Fibroblast of the aortic adventitia (primary cell): ENCODE measurements at places on chromosomes 11 and 22. TPM values are rescaled to one million over a fixed set of nuclear protein-coding genes. Genes with fewer than 3 reads are reported as not detected.

The PARVB gene
- 23.0 and 30.6 TPM in 2 replicates for total RNA-seq

The MMP13 gene
- total RNA-seq: not detected in 2 replicates

- DNase-seq: peak; percentile 30
Measured at GRCh38 chr11:3810951-3811350, 2.6 kb downstream of the PGAP2 start.

The C22orf42 gene
- not detected in 2 replicates for total RNA-seq

The GNAZ gene
- 1.3 and 3.1 TPM in 2 replicates for total RNA-seq

- peak; percentile 63 for DNase-seq
Measured at GRCh38 chr11:95108159-95108611, 18.5 kb downstream of the ENDOD1 start.

The OR10A2 gene
- total RNA-seq: not detected in 2 replicates

GRCh38 chr11:34432822-34433221 is 5.9 kb upstream of the CAT start:
- no peak for DNase-seq

- DNase-seq: peak; percentile 29
Measured at GRCh38 chr11:65525546-65526480, 930 bp downstream of the SCYL1 start.

DNA sequence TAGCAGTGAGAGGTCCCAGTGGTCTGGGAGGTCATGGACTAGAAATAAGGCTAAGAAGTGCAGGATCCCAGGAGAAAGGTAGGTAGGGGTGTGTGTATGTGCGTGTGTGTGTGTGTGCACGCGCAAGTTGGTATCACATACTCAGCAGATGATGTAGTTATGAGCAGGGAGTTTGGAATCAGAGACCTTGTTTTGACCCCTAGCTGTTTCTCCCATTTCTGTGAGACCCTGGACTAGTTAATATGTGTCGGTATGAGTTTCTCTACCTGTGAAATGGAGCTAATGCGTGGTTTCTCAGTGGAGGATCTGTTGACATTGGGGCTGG is 1.3 kb downstream of the SERPING1 start:
- peak; percentile 56 for DNase-seq

- DNase-seq: peak; percentile 96
Measured at GRCh38 chr11:2725368-2726300, 25.8 kb upstream of the KCNQ1OT1 start.

DNA sequence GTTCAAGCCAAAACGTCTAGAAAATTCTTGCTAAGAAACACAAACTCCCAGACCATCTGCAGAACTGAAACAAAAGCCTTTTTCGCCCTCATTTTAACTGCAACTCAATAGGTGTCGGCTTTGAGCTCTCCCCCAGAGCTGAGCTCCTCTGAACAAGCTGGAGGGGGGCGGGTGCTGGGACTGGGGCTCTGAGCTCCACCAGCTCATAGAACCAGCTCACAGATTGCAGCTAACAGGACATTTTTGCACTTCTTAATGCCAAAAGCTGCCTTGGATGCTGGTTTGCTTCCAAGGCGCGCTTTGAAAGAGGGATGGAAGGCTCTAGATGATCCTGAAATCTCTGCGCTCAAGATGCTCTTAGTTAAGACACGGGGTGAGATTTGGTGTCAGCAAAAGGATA is 6.0 kb upstream of the YWHAH start:
- DNase-seq: no peak

The TSPAN32 gene
- under 0.01 and 0.33 TPM in 2 replicates for total RNA-seq

The ZNF214 gene
- 2.9 and 5.2 TPM in 2 replicates for total RNA-seq

The CPT1B gene
- 1.1 TPM in 1 of 2 replicates, not detected in the other for total RNA-seq

GRCh38 chr22:38318792-38319773 is 1.9 kb upstream of the CSNK1E start:
- DNase-seq: no peak

The ANO9 gene
- total RNA-seq: not detected in 2 replicates

DNA sequence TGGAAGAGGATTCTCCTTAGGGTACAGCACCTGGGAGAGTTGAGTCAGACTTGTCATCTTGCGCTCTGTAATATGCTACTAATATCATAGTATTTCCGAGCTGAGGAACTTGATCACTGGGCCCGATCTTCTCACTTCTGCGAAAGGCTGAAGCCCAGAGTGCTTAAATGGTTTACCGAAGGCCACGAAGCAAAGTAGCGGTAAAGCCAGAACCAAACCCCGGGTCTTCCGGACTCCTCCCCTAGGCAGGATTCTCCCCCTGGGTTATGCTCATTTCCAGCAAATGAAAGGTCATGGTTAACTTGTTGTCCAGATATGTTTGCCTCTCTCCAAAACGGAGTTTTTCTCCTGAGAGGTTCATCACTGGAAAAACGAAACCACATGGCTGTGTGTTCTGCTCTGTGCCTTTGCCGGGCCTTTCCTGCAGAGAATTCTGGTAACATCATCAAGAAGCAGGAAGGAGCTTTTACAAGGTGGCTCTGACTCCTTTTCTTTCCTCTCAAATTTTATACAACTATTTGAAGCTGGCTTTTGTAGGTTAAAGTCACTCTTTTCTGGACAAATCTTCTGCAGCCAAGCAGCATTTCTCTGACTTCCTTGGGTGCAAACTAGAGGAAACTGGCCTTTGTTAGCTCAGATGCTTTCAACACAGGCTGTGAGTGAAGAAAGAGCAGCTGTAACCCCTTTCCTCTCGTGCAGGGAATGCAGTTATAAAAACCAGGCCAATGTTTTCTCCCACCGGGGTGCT is 35.5 kb downstream of the UBASH3B start:
- peak; percentile 74 for DNase-seq

The MRGPRX4 gene
- total RNA-seq: not detected in 2 replicates

The MMP12 gene
- total RNA-seq: not detected in 2 replicates

DNA sequence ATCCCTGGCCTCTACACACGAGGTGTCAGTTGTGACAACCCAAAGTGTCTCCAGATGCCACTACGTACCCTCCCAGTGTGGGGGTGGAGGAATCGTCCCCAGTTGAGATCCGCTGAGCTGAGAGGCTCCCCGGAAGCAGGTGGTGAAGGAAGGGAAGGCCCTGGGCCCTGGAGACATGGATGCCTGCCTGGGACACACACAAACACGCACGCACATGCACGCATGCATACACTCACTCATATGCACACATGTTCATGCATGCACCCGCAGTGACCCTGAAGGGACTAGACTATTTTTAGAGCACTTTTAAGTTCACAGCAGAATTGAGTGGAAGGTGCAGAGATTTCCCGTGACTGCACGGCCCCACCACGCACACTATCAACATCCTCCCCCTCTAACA is 50.9 kb downstream of the PARVB start:
- no peak for DNase-seq

- DNase-seq: no peak
Measured at GRCh38 chr22:29039148-29039547, 22.5 kb downstream of the C22orf31 start.

DNA sequence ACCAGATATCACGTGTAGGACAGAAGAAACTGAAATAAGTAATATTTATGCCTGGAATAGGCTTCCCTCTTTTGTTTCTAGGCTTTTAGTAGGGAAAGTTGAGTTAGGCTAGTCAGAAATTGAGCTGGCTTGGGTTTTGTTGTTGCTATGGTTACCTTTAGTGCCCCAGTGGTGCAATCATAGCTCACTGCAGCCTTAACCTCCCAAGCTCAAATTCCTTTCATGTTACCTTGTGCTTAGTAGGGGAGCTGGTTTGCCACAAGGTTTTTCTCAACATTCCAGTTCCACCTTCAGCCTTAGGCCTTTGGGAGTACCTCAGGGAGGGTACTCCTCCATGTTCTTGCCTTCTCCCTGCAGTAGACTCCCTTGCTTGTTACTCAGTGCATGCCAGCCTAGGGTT is 69.1 kb upstream of the SUSD2 start:
- no peak for DNase-seq

GRCh38 chr11:86497310-86497709 is 122.6 kb downstream of the CCDC81 start:
- DNase-seq: peak; percentile 78

GRCh38 chr11:61777234-61778090 is 14.9 kb downstream of the TMEM258 start:
- no peak for DNase-seq

The FOLR1 gene
- total RNA-seq: 0.18 TPM in 1 of 2 replicates, not detected in the other

- peak; percentile 67 for DNase-seq
Measured at GRCh38 chr22:39317775-39318506, 1.5 kb downstream of the RPL3 start.

The BLID gene
- total RNA-seq: 2.1 and 30.6 TPM in 2 replicates

DNA sequence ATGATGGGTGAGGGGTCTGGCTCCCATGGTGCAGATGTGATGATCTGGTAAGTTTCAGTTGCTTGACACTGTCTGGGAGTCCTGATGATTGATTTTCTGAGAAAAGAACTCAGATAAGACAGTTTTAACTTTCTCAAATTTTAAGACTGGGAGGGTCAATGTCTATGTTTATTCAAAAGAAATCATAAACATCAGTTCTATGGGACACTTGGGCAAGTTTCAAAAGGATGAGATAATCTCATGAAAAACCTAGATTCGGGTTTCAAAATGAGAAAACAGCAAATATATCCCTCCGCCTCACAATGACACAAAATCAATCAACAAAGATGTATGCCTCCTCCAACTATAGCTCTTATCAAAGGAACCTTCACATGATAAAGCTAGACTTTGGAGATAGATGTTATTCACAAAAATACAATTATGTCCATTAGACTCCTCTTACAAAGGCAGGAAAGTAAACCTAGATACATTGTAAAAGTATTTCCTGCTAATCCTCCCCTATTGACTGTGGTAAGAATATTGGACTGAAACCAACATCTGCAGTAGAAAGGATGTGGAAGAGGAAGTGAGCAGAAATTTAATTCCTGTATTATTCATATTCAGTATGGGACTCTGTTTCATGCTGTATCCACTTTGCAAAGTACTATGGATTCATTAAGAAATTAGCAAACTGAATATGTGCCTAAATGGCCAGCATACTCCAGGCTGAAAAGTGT is 21.6 kb downstream of the SVIP start:
- peak; percentile 55 for DNase-seq

DNA sequence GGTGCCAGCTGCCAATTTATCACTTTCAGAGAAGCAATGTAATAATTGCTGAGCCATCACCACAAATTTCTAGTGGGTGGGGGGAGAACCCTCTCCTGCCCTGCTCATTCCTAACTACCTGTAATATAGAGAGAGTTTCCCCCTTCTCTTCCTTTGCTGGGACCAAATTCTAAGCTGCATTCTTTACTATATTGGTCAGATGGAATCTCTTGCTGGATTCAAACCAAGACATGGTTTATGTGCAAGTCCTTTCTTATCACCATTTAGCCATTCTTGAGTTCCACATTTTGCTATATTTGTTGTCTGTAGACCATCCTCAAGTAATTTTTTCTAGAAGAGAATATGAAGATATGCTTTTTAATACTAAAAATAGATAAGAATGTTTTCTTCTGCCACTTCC is 452.1 kb downstream of the MN1 start:
- peak; percentile 74 for DNase-seq

GRCh38 chr22:47195156-47195483 is 432.7 kb downstream of the TBC1D22A start:
- DNase-seq: no peak

The C11orf97 gene
- not detected in 2 replicates for total RNA-seq

The MYBPC3 gene
- not detected in 2 replicates for total RNA-seq

The SLC29A2 gene
- total RNA-seq: 0.36 TPM in 1 of 2 replicates, not detected in the other

DNA sequence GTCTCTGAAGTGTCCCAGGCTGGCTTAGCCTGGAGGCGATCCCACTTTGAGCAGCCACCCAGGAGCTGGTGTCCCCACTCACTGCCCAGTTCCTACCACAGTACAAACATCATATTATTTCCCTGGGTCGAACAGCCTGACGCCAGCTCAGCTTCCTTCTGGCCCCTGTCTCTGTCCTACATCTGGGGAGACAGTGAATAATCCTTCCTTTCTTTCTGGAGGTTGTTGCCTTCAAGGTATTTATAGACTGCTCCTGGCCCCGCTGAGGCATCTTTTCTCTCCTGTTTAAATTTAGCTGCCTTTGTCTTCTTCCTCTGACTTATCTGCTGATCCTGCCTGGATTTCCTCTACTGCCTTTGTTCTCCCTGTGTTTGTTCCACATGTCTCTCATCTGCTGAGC is 56.8 kb upstream of the LRRC55 start:
- no peak for DNase-seq

DNA sequence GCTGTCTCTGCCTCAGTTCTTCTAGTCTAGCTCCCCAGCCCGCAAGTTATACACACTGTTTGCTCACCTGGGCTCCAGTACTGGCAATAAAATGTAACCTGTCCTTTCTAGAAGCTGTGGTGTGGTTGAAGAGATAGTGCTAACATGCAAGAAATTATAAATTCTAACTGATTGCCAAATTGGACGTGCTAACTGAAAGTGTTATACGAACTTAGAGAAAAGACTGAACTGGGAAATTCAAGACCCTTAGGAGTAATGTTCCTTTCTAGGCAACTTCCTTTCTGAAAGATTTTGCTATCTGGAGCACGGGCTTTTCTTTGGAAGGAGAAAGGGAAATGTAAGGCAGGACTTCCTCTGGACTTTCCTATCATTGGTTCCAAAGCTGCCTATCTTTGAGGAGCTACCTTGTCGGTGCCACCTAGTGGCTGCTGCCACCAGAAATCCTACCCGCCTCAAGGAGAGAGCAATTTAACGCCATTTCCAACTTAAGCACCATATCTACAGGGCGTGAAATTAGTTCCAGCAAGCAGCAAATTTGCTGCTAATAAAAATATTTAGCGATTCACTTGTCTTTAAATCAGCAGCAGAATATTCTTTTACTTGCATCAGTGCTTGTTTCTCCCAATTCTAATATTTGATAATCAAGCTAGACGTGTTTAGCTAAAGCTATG is 12.7 kb upstream of the TMEM218 start:
- peak; percentile 73 for DNase-seq

The ZNRF3 gene
- total RNA-seq: 3.4 and 4.4 TPM in 2 replicates

- no peak for DNase-seq
Measured at GRCh38 chr11:47433157-47433556, 6.9 kb upstream of the PSMC3 start.

- no peak for DNase-seq
Measured at GRCh38 chr11:30816959-30817880, 231.1 kb upstream of the MPPED2 start.

The GPHA2 gene
- total RNA-seq: not detected in 2 replicates

- DNase-seq: no peak
Measured at GRCh38 chr11:125322289-125322688, 157.7 kb downstream of the PKNOX2 start.

The MOV10L1 gene
- total RNA-seq: 5.1 and 12.0 TPM in 2 replicates

DNA sequence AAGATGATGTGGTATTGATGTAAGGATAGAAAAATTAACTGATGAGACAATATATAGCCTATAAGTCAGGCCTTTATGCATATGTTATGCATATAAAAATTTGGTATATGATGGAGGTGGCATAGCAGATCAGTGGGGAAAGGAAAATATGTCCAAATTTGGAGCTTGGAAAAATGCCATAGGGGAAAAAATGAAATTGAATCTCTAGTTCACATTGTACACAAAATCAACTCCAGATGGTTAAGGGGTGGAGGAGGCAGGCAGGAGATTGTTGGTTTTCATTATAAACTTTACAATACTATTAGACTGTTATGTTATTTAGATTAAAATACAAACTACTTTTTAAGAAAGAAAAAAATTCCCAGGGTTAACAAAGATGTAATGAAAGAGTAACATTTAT is 15.1 kb upstream of the CD3E start:
- DNase-seq: peak; percentile 3

GRCh38 chr11:66979336-66979980 is 4.4 kb downstream of the C11orf86 start:
- peak; percentile 54 for DNase-seq
